ENCODE measurements at places on chromosomes 3 and 15. TPM values are rescaled to one million over a fixed set of nuclear protein-coding genes. Genes with fewer than 3 reads are reported as not detected.

DNA sequence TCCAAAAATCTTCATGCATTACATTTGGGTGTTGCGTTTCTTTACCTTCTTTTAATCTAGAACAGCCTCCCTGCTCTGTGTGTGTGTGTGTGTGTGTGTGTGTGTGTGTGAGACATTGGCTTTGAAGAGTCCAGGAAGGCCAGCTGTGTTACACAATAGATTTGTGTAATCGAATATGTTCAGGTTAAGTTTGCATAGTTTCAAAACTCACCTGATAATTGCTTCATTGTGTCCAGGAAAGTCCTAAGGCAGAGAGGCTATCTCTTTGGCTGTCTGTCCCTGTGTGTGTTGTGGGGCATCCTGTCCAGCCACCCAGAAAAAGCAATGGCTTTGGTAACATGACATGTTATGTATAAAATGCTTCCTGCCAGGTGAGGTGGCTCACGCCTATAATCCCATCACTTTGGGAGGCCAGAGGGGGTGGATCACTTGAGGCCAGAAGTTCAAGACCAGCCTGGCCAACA lies 37.5 kb downstream of the ZNF710 start:
- peak; percentile 41 for DNase-seq

- DNase-seq, result no peak
These were observed 656.8 kb upstream of the NECTIN3 start for GRCh38 chr3:110414855-110415254.

GRCh38 chr3:78614486-78614885 lies 1153.3 kb downstream of the ROBO1 start:
- no peak for DNase-seq

DNA sequence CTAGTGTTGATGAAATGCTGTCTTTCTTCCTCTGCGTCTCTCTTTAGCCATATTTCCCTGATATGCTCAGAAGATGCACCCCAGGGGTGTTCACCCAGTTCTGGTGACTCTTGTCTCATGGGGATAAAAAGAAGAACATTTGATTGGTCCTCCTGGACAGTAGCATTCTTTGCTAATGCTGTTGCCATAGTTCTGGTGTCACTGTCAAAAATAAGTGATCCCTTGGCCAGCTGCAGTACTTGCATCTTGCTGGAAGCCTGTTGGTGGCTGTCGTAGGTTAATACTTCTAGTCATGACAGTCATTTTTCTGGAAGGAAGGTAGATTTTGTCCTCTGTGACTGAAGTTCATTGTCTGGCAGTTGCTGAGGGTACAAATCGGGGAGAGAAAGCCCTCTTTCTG lies 124.5 kb downstream of the UNC13C start:
- DNase-seq, result no peak

DNA sequence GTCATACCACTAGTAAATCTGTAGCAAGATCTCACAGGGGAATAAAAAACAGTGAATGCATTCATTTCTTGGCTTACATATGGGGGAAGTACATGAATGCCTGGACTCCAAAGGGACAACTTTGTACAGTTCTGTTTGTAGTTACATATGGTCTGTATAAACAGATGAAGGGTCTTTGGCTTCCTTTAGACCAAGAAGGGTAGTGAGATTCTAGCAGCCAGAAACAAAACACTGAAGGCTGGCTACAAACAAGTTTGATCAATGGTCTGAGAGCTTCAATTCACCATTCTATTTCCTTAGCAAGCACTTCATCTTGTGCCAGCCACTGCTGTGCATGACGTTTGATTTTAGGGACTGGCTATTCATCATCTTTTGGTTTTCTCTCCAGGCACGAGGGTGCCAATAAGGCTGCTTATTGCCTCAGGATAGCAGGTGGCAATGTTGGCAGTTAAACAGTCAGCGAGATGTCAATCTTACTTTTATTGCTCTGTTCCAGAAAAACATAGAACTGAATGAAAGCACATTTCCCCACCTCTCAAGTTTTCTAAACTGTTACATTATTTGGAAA lies 313.7 kb upstream of the COL8A1 start:
- no peak for DNase-seq

DNA sequence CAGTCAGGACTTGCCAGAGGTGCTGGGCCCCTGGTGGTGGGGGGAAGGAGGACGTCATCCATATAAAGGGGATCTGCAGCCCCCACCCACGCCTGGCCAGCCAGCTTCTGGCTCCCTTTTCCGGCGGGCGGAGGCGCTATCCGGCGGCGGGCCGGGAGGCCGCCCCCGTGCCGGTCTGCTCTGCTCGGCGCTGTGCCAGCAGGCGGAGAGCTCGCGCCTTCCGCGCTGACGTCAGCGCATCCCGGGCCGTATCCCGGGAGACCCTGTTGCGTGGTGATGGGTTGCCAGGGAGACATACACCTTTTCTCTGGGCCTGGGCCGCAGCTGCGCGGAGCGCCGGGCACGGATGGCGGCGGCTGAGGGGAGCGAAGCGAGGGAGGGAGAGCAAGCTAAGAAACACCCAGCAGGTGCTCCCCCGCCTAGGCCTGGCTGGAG lies 1.1 kb downstream of the FAM131A start:
- no peak for DNase-seq

DNA sequence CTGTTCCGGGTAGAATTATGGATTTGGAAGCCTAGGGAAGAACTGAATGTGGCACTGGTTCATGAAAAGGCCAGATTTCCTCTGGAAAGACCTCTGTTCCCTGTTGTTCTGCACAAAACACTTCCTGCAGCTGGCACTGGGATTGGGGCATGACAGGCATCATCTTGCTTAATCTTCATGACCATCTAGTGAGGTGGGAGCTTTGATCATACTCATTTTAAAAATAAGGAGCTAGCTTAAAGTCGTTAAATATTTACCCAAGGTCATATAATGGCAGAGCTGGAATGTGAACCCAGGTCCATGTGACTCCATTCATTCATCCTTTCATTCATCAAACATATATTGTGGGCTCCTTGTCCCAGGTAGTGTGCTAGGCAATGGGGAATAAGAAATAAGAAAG lies 40.4 kb downstream of the EBLN2 start:
- no peak for DNase-seq

- DNase-seq, result peak; percentile 2
These were observed 280.3 kb upstream of the THBS1 start for GRCh38 chr15:39300451-39301153.

DNA sequence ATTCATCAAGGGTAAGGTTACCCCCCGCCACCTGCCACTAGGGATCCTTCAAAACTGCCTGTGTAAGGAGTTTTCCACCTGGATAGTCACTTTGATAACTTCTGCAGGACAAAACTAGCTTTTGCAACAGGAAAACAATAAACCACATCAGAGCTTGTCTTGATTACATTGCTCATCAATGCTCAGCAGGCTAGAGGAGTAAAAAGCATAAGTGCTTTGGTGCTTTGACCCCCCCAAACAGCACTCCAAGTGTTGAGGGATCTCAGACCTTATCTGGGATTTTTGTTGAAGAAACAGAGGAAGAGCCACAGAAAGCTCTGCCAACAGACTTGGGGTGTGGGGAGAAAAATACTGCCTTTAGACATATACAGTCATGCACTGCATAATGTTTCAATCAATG lies 10.8 kb upstream of the PHLDB2 start:
- no peak for DNase-seq

GRCh38 chr3:181955566-181955965 lies 243.8 kb downstream of the SOX2 start:
- no peak for DNase-seq

- DNase-seq, result no peak
These were observed 15.3 kb upstream of the CEP97 start for GRCh38 chr3:101709126-101709525.

GRCh38 chr3:157145606-157146322 lies 14.2 kb downstream of the CCNL1 start:
- DNase-seq, result no peak

DNA sequence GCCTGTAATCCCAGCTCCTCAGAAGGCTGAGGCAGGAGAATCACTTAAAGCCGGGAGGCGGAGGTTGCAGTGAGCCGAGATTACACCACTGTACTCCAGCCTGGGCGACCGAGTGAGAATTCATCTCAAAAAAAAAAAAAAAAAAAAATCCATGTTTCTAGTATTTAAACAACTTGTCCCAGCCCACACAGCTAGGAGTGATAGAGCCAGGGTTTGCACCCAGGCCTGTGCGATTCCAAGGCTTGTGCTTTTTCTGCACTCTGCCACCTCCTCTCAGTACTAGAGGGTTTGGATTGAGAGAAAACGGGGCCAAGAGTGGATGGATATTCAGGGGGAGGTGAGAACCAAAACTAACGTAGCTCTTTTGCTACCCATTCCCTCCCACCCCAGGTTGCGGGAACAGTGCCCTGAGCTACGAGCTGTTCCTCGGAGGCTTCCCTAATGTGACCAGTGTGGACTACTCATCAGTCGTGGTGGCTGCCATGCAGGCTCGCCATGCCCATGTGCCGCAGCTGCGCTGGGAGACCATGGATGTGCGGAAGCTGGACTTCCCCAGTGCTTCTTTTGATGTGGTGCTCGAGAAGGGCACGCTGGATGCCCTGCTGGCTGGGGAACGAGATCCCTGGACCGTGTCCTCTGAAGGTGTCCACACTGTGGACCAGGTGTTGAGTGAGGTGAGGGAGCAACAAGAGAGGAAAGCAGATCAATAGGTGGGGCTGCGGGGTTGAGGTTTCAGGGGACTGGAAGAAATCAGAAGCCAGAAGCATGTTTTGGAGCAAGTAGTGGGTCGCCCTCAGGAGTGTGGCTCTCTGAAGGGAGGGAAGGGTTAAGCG lies 4.1 kb downstream of the CAMK2N2 start:
- DNase-seq, result no peak

DNA sequence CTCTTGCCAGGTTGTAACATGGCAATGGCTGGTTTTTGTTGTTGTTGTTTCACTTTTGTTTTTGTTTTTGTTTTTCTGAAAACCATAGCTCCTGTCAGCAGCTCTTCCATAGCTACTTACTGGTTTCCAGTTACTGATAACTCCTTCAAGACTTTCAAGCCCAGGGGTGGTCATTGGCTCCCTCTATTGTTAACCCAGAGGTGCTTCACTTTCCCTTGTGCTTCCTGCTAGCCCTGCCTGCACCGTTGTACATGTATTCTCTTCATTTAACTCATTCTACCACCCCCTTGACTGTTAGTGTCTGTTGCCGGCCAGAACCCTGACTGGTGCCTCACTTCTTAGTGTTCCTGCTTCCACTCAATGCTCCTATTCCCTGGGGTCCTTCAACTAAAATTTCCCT lies 4.2 kb upstream of the TRAT1 start:
- peak; percentile 53 for DNase-seq

- peak; percentile 15 for DNase-seq
These were observed 31.4 kb downstream of the NPTN start for GRCh38 chr15:73601451-73602445.

DNA sequence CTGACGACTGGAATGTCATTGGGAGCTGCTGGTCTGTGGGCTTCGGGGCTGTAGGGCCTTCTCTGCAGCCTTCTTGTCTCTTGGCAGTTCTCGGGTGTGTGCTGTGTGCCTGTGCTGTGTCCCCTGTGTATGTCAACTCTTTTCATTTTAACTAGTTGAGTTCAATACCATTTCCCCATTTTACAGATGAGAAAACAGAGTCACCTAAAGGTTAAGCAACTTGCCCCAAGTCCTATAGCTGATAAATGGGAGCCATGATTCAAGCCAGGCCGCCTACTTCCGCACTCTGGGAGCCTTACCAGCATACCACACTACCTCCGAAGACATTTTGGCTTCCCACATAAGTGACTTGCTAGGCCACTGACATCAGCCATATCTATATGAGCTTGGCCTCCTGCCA lies 85.7 kb downstream of the FAM81A start:
- DNase-seq, result no peak

GRCh38 chr3:197353001-197353866 lies 54.8 kb upstream of the DLG1 start:
- no peak for DNase-seq

- DNase-seq, result no peak
These were observed 17.9 kb upstream of the COPG1 start for GRCh38 chr3:129231331-129232119.

DNA sequence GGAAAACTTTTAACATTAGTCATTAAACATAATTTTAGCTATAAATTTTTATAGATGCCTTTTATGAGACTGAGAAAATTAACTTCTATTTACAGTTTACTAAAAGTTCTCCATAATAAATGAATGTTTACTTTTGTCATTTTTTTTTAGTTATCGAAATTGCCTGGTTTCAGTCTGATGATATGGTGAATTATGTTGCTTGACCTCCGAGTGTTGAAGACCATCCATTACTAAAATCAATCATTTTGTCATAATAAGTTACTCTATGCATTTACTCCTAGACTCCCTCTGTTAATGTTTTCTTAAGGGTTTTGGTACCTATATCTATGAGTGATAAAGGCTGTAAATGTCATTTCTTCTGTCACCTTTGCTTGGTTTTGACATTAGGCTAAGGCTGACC lies 516.0 kb upstream of the ROBO1 start:
- no peak for DNase-seq

DNA sequence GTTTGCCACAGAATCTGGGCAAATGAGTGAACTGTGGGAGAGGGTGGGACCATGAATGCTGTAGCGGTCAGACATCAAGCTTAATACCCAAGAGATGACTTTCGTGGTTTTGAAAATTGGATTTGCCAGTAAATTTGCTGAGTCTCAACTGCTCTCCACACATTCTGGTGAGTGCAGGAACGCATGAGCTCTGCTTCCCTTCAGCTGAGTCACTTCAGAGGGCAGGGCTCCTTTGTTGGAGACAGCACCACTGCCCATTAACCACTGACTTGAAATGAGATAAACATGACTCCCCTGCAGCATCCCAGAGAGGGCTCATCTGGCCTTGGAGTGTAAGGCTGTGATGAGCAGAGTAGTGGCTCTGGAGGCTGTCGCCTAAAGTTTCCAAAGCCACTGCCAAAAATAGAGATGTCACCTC lies 22.6 kb downstream of the RARRES1 start:
- DNase-seq, result no peak

- no peak for DNase-seq
These were observed 114.2 kb downstream of the ULK4 start for GRCh38 chr3:41847679-41848078.

DNA sequence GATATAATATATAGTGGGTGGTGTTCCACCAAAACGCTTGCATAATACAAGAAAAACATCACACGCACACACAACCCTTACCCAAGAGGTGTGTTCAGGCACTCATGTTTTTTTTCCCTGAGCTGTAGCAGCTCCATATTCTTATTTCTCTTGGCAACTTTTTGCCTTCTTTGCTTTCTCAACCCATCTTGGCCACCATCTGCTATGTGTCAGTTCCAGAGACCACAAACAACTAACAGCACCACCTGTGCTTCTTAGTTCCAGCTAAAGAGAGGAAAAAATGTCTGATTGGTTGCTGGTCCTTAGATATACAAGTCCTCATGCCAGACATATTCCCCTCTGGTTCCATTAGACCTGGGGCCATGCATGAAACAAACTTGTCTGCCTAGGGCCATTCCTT lies 11.9 kb downstream of the ACTC1 start:
- DNase-seq, result no peak

GRCh38 chr3:72143322-72143721 lies 358.4 kb upstream of the PROK2 start:
- no peak for DNase-seq

Gene EFCC1
- not detected for total RNA-seq

Gene RASL12
- 0.12 TPM for total RNA-seq

Gene THRB
- total RNA-seq, result 15.5 TPM

Gene GP9
- not detected for total RNA-seq

Gene ZBED2
- total RNA-seq, result 0.56 TPM

Gene CASR
- 2.3 TPM for total RNA-seq

Gene CHRNA5
- 34.9 TPM for total RNA-seq

Gene SLC6A20
- 7.3 TPM for total RNA-seq

Gene AADACL2
- total RNA-seq, result not detected

Gene UCN2
- total RNA-seq, result 0.94 TPM

Gene SLC28A2
- total RNA-seq, result not detected

Data from Calu3 (cell line).